ENCODE measurements at places on chromosomes 3 and 15.

DNA sequence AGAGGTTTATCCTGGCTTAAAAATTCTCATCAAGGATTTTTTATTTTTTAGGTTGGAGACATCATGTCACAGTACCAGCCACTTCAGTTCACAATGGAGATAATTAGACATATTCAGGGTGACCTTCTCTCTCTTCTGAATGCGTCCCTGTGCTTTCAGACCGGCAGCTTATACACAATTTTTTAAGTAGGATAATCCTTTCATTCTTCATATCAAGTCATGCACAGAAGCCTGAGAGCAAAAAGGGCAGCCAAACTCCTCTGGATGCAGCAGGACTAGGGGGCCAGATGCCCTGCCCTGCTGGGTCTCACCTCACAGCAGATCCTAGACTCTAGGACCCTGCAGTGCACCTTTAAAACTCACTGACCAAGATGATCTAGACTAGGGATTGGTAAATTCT, 210.4 kb downstream of the ERC2 start:
- DNase-seq, result no peak

DNA sequence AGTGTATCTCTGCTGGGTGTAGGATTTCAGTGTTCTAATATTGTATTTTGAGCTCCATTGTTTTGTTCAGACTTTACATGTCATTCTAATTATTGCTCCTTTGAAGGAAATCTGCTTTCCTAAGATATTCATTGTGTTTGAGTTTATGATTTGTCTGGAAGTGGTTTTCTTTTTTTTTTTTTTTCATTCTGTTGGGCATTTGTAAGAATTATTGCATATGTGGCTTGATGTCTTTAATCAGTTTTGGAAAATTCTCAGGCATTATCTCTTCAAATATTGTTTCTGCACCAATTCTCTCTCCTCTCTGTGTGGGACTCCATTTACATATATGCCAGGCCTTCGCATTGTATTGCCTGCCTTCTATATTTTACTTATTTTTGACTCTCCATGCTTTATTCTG, 65.8 kb upstream of the RNU6-1 start:
- no peak for DNase-seq

DNA sequence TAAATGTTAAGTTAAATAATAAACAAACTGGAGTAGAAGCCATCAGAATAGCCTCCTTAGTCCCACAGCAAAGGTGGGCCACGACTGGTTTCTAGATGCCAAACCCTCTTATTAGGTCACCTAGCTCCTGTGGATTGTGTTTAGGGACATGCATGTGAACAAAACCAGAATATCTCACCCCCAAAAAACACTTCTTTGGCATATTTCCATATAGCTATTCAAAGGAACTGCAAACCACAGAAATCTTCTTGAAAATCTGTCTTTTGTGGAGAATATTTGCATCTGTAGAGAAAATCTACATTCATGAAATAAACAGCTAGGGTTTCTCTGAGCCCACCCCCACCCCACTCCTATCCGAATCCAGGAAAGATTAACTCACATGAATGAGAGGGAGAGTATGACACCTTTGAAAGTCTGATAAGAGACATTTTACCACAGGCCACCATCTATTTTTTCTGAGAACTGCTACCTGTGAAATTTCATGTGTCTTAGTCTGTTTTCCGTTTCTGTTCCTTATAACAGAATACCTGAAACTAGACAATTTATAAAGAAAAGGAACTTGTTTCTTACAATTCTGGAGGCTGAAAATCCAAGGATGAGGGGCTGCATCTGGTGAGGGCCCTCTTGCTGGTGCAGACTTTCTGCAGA, 159.4 kb downstream of the NEK10 start:
- DNase-seq, result no peak

DNA sequence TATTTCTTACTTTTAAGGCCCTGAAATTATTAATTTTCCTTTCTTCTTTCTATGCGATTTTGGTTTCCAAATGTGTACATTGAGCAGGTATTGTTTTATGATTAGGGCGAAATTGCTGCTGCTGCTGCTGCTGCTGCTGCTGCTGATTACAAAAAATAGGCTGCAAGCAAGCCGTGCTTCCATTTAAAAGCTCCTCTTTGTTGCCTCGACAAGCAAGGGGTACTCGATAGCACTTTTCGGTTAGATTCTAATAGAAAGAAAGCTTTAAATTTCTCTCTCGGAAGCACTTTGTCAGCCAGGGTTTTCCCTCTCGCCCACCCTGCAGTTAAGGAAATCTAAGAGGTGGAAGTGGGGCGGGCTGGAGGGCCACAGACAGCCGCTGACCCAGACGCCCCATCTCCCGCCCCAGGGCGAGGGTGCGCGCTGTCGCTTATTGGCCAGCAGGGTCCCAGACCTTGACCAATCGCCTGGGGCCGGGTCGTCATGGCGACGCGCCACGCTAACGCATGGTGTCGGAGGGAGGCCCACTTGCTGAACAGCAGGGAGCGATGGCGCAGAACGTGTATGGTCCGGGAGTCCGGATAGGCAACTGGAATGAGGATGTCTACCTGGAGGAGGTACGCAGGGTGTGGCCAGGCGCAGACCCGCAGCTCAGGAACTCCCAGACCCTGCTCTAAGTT, at the start of gene CFAP161:
Gene CFAP161, plus strand, starts transcription at position 489 of the 680 bp plus-strand sequence. Its CDS starts 60 bp downstream, at position 549.
- DNase-seq, result no peak

DNA sequence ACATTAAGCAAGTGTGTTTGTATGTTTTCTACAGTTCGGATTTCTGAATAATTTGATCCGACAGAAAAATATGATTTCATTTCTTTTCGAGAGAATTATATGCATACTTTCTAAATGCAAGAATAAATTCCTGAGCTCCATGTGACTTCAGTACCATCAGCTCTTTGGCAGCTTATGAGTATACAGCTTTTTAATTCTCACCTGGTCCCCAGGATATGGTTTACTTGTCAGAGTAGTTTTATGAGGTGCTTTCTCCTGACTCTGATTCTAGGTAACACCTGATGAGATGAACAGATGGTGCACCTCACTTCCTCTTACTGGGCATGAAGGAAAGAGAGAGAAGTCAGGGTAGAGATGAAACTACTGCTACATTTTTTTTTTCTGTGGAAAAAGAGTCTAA, 3.1 kb downstream of the HGD start:
- no peak for DNase-seq
